GM04504 (cell line): ENCODE measurements at places on chromosomes 3 and 15.

- DNase-seq = no peak
Measured at GRCh38 chr3:156795890-156796481, 30.2 kb upstream of the LEKR1 start.

- DNase-seq = no peak
Measured at GRCh38 chr3:194767446-194768207, 81.9 kb downstream of the FAM43A start.

- DNase-seq = no peak
Measured at GRCh38 chr3:150594150-150594549, 9.0 kb upstream of the SELENOT start.

DNA sequence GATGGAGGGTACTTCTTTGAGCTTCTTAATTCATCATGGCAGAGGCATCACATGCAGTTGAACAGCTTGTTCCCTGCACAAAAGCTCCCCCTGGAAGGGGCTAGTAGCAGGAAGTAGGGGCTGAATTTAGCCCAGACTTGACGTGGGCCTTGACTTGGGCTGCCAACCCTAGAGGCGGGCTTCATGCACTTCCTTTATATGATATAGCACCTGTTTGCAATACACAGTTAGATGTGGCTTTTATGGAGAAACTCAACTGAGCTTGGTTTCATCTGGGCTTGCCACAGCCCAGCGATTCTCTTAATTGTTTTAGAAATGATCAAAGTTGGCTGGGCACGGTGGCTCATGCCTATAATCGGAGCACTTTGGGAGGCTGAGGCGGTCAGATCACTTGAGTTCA lies 33.7 kb upstream of the ADGRG7 start:
- no peak for DNase-seq

- no peak for DNase-seq
Measured at GRCh38 chr15:29731865-29732264, 90.4 kb downstream of the TJP1 start.

- DNase-seq = no peak
Measured at GRCh38 chr3:139830817-139831216, 104.2 kb upstream of the CLSTN2 start.

GRCh38 chr3:63662500-63662899 lies 10.0 kb downstream of the SNTN start:
- no peak for DNase-seq

- DNase-seq = no peak
Measured at GRCh38 chr15:80509800-80510199, 105.6 kb downstream of the ARNT2 start.

DNA sequence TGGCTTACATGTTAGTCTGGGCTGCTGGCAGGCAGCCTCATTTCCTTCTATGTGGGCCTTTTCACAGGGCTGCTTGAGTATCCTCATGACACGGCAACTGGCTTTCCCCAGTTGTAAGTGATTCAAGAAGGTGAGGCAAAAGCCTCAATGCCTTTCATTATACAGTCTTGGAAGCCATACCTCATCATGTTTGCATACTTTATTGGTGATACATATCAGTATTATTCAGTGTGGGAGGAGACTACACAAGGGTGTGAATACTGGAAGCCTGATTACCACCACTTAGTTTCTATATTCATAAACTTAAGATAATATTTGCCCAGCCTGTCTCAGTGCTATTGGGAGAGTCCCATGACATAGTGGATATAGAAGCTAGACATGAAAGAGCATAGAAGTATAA lies 346.8 kb downstream of the SOX2 start:
- DNase-seq = no peak

- DNase-seq = no peak
Measured at GRCh38 chr3:107680698-107681097, 157.9 kb downstream of the BBX start.
